ENCODE measurements at places on chromosomes 4 and X. TPM values are rescaled to one million over a fixed set of nuclear protein-coding genes. Genes with fewer than 3 reads are reported as not detected.

DNA sequence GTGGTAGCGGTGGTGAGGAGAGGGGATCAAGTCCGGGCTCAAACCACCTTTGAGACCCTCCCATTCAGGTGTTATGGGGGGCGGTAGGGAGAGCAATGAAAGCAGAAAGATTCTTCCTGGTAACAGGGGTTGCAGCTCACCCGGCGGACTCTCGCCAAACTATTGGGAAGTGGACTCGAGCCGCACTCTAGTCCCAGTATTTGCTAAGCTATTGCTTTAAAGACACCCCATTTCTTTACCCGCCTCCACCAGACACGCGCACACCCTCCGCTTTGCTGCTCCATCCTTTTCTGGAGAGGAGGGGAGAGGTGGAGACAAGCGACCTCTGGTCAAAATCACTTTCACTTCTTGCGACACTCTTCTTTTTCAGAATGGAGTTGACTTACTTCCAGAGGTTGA is 625 bp upstream of the GABRA4 start:
- DNase-seq, result no peak

GRCh38 chr4:159677521-159677920 is 574.6 kb downstream of the RAPGEF2 start:
- no peak for DNase-seq

- DNase-seq, result no peak
Measured at GRCh38 chr4:173919196-173919595, 364.3 kb downstream of the FBXO8 start.

DNA sequence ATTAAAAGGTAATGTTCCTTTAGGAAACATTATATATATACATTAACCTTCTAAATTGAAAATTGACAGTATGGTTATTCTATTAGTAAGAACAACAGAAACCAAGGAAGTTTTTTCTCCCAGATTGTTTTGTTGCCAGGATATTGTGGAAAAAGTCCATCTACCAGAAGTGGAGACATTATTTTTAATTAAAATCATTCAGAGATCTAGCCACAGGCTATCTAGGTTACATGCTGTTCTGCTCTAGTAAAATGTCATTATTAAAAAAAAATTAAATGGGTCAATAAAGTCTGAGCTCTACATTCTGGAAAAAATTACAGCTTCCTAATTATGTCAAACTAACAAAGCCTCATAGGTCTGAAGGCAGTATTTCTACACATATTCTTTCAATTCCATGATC is 74.3 kb downstream of the NSG1 start:
- DNase-seq, result no peak

The RBMXL3 gene
- not detected for total RNA-seq

DNA sequence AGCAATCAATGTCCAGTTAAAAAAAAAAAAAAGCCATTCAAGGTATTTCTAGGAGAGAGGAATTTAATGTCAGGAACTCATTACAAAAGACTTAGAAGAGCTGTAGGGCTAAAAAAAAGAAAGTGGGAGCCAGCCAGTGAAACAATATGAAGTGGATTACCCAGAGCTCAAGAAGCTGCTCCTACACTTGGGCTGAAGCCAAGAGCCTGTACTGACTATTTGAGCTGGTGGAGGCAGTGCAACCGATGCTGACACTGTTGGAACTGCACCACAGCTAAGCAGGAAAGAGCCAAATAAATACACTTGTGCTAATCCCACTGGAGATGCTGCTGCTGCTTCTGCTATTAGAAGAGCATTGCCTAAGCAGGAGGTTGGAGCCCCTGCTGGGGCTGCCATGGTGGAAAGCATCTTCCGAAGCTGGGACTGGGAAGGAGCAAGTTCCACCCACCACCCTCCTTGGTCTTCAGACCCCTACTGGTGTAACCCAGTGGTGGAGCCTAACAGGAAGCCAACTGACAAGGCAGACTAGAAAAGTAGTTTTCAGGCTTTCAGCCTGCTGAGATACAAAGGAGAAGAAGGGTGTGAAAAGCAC is 65.4 kb downstream of the CXXC4 start:
- no peak for DNase-seq

The STIM2 gene
- 53.3 TPM for total RNA-seq

The MAGEC3 gene
- not detected for total RNA-seq

GRCh38 chrX:150507251-150507856 is 61.1 kb upstream of the MTM1 start:
- no peak for DNase-seq

GRCh38 chr4:95546221-95546620 is 2.6 kb downstream of the UNC5C start:
- no peak for DNase-seq

The CT45A10 gene
- not detected for total RNA-seq

DNA sequence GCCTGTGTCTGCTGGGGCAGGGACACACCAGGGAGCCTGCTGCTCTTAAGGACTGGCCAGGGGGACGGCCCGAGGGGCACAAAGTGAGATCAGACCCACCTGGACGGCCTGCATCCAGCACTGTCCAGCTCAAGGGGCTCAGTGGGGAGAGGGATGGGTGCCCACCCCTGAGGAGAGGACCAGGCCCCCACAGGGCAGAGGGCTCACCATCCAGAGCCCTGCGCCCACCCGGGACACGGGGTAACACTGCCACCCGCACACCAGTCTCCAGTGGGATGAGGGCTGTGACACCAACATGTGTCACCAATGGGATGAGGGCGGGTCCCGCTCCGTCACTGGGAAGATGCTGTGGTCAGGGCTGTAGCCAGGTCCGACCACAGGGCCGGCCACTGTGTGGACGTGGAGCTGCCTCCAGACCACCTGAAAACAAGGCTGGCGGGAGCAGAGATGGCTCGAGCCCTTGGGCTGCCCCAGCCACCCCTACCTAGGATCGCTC is 13.2 kb downstream of the DGKQ start:
- DNase-seq, result no peak

GRCh38 chrX:77276742-77277141 is 170.4 kb upstream of the FGF16 start:
- no peak for DNase-seq

DNA sequence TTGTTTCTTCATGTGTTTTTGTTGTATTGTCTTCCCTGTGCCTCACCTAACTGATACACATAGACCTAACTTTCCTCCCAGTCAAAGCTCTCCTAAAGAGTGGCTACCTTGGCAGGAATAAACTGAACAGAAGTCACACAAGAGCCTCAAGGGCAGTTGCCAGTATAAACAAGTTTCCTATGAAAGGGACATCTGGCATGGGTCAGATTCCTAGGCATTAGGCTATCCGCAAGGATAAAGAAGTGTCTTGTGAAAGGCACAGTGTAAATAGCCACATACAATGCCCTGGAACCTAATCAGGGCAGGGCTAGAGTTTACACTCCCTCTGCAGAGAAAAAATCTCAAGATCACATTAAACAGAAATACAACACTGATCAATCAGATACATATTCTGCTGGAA is 220.8 kb downstream of the SPANXN3 start:
- DNase-seq, result no peak

DNA sequence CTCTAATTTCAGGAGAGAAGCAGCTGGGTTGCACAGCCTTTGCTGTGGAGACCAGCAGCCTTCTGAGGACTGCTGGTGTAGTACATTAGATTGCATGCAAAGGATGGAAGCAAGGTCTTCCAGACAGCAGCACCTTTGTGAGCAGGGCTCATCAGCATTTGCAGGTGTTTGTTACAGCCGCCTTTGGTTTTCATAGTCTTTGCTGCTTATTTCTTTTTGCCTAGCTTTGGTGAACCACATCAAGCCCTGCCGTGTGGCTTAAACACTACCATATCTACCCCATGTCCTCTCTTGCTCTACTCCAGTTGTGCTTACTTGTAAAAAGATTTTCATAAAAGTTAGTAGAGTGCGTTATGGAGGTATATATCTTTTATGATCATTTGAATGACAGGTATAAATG is 57.5 kb downstream of the MTM1 start:
- DNase-seq, result no peak

- DNase-seq, result no peak
Measured at GRCh38 chr4:10713591-10713990, 29.0 kb upstream of the CLNK start.

The CLDN34 gene
- not detected for total RNA-seq

DNA sequence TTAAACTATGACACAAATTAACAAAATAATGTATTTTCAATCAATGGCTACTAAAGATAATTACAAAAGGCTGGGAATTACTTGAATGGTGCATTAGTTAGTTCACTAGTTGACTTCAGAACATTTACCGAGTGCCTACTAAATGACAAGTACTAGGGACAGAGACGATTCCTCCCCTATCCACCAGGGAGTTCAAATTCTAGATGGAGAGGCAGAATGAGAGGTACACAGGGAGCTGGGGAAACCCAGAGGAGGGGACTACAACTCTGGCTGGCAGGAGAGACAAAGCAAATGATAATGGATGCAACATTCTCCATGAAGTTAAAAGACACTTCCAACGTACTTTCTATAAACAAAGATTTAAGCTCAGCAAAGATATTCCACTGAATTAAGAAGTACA is 43.1 kb upstream of the MCF2 start:
- no peak for DNase-seq

- no peak for DNase-seq
Measured at GRCh38 chrX:139691493-139691842, 16.5 kb downstream of the MCF2 start.

- no peak for DNase-seq
Measured at GRCh38 chr4:128387600-128388351, 100.2 kb upstream of the PGRMC2 start.

DNA sequence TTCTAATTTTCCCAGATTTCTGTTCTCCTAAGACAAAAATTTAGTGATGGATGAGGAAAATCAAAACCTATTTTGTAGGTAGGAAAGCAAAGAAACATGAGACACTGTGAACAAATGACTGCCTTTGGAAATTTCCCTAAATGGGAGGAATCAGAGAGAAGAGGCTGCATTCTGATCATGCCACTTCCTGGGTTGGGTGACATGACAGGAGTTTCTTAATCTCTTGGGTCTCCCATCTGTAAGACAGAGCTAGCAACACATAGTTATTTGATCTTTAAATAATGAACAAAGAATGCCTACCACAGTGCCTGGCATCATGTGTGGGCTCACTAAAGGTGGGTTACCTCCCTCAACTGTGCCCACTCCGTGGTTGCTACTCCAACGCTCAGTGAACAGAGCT is 57.1 kb downstream of the CCDC149 start:
- no peak for DNase-seq

DNA sequence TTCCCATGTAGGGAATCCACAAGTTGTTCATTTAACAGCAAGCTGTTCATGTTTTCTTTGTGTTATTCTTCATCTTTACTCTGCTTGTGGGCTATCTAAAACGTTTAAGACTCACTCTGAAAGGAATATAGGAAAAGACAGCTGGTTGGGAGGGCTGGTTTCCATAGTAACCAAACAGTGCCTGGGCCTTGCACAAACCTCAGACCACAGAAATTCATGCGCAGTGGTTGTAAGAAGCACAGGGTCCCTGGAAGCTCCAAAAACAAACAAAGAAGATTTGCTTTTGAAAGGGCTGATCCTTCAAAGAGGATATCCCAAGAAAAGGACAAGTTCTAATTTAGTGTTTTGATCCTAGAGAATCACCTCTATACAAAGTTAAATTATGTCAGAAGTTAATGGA is 7.8 kb downstream of the SERTM2 start:
- no peak for DNase-seq

The LAS1L gene
- 34.9 TPM for total RNA-seq

- no peak for DNase-seq
Measured at GRCh38 chr4:11286533-11286932, 142.2 kb downstream of the HS3ST1 start.

DNA sequence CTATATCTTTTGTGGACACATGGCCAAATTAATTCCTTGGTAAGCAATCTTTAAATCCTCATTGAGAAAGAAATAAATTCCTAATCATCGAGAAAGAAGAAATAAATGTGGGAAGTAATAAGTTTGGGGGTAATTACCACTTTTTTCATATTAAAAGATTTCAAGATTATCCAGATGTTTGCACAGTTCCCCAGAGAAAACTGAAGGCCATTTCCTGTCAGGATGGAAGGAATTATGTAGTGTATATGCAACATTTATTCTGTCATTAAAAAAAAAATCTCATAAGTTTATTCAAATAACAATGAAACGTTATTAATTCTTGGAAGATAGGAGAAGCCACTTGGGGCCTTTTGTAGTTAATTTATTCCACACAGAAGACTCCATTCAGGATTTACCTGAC is 385.6 kb upstream of the NR3C2 start:
- no peak for DNase-seq

DNA sequence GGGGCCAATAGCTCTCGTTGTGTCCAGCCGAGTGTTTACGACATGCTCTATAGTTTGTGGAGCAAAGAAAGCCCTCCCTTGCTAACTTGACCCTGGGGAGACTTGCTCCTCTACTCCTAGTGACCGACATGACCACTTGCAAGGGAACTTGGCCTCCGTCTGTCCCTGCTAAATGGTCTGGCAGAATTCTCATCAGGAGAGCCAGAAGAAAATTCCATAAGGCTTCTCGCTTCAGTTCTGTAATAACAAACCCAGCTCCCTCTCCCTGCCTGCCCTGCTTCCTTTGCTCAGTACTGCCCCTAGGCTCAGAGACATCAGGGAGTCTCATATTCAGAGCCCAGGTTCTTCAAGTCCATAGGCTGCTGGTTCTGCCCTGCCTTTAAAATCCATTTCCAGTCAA is 13.0 kb downstream of the DOCK11 start:
- no peak for DNase-seq

The NPNT gene
- not detected for total RNA-seq

DNA sequence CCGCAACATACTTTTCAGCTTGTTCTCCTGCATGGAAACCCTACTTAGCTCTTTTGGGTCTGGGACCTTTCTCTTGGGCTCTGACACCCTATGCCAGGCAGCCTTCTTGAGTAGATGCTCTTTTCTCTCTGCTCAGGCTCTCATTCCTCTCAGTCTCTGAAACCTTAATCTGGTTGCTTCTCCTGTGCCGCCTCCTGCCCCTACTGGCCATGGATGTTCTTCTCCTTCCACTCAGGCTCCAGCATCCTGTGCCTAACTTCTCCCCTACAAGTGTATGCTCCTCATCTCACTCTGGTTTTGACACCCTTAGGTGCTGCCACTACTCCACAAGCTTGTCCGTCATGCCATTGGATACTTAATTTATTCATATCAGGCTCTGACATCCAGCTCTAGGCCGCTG is 15.2 kb downstream of the BLTP1 start:
- no peak for DNase-seq

The LONRF3 gene
- total RNA-seq, result 0.50 TPM

GRCh38 chr4:125956276-125956675 is 641.5 kb downstream of the FAT4 start:
- DNase-seq, result no peak

DNA sequence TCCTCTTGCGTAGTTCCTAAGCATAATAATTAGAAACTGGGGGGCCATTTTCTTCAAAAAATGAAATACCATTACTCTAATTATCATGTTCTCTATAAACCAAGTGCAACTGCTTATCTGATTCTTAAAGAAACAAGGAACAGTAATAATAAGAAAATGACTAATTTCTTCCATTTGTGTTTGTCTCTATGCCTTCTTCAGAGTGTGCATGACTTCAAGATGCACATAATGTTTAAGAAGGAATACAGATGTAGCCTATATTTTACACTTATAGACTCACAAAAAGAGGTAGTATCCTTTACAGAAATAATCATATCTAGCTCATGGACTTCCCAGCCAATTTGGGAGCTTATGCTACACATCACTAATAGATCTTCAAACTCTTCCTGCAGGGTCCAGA is 131.7 kb downstream of the CHRNA9 start:
- no peak for DNase-seq

The SPANXB1 gene
- not detected for total RNA-seq

Measured in activated CD4-positive, alpha-beta memory T cell treated with anti-CD3 and anti-CD28 coated beads, Interleukin-2, amount 10 ng/mL, durations not matched to agents 7 days and 5 days (primary cell).